Activated T-cell treated with anti-CD3 and anti-CD28 coated beads for 4 hours (primary cell): ENCODE measurements at places on chromosomes 11 and 22.

GRCh38 chr11:130474637-130475400 is 26.4 kb downstream of the ADAMTS15 start:
- no peak for DNase-seq

DNA sequence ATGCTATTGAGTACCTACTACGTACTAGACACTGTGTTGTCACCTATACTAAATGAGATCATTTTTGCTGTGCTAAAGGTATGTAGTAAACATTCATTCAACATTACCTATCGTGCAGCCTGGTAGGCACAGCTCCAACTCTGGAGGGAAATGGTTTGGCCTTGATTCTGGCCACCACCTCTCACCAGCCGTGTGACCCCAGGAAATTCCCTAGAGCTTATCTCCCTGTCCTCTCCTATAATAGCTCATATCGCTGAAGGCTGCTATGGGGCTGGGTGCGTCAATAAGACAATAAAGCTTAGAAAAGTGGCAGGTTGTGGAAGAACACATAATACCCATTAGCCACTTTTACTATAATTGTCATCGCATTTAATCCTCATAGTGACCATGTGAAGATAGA is 107.5 kb downstream of the MYO18B start:
- DNase-seq: no peak

DNA sequence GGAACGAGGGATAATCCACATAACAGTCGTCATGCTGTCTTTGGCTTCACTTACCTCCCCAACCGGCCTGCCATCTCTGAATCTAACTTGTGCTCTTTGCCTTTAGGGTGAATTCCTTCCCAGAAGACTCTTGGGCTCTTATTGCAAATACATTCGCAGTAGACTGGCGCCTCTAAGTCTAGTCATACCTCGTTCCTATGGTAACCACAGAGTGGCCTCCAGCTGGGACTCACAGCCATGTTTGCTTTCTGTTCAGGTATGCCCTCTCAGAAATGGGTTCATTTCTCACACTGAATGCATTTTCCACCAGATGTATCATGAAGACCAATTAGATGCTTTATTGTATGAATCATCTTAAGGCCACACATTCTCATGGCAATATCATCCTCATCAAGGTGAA is 112.7 kb downstream of the FAR1 start:
- no peak for DNase-seq

DNA sequence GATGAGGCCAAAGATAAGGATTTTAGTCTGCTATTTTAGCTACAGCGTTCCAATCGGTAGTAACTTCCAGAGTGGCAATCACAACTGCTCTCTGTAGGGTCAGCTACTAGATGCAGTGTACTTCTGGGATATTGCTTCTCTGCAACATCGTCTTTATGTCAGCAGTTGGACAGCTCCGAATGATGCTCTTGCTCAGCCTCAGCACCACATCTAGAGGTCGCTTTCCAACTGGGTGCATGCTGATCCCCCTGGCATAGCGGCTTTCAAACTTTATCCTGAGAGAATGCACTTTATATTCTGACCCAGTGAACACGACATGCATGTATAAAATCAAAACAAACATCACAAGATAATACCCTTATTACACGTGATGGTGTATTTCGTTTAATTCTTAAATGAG is 219.6 kb downstream of the C11orf87 start:
- DNase-seq: no peak
